ENCODE measurements at places on chromosomes 5 and 9. TPM values are rescaled to one million over a fixed set of nuclear protein-coding genes. Genes with fewer than 3 reads are reported as not detected.
A peak's percentile ranks its signal among the peaks of the same experiment; 100 is the strongest.

The NXNL2 gene
- total RNA-seq, result not detected

The PDE6A gene
- total RNA-seq, result not detected

GRCh38 chr9:120066315-120066714 lies 513.7 kb downstream of the CDK5RAP2 start:
- no peaks in the 10 kb centered on the region for H3K36me3 ChIP-seq
- no peak overlapping the region for H3K4me3 ChIP-seq
- no peak for DNase-seq
- H3K27ac ChIP-seq, result no peak overlapping the region
- H3K27me3 ChIP-seq, result no peaks in the 10 kb centered on the region

DNA sequence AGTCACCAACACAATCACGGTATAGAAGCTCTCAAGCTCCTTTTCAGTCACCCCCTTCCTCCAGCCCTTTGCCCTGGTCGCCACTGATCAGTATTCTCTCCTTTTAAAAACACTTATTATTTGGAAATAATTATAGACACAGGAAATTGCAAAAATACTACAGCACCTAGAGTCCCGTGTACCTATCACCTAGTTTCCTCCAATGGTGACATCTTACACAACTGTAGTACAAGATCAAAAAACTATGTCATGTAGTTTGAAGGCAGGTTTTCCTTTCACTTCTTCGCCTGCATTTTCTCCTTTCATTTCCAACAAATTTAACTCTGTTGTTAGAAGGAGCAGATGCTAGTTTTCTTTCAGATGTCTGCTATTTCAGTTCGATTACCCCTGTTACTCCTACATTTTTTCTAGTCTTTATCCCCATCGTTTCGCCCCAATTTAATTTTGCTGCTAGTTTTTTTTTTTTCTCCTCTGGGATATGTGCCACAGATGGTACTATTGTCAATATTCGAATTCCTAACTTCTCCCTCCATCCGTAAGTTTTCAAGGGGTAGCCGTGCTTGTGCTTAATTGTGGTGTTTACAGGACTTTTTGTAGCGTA lies 612 bp upstream of the ATG10 start:
- peaks cover 2% of the 10 kb centered on the region for H3K36me3 ChIP-seq
- peaks cover 29% of the 10 kb centered on the region for H3K4me1 ChIP-seq
- no peaks in the 10 kb centered on the region for H3K27me3 ChIP-seq
- H3K27ac ChIP-seq, result peak overlapping the region; percentile 99

- DNase-seq, result no peak
- H3K4me3 ChIP-seq, result no peak overlapping the region
- peaks cover 7% of the 10 kb centered on the region for H3K4me1 ChIP-seq
- no peaks in the 10 kb centered on the region for H3K36me3 ChIP-seq
- H3K27me3 ChIP-seq, result peaks cover 75% of the 10 kb centered on the region
- H3K27ac ChIP-seq, result no peak overlapping the region
Measured at GRCh38 chr5:93607367-93608258, 24.6 kb downstream of the NR2F1 start.

DNA sequence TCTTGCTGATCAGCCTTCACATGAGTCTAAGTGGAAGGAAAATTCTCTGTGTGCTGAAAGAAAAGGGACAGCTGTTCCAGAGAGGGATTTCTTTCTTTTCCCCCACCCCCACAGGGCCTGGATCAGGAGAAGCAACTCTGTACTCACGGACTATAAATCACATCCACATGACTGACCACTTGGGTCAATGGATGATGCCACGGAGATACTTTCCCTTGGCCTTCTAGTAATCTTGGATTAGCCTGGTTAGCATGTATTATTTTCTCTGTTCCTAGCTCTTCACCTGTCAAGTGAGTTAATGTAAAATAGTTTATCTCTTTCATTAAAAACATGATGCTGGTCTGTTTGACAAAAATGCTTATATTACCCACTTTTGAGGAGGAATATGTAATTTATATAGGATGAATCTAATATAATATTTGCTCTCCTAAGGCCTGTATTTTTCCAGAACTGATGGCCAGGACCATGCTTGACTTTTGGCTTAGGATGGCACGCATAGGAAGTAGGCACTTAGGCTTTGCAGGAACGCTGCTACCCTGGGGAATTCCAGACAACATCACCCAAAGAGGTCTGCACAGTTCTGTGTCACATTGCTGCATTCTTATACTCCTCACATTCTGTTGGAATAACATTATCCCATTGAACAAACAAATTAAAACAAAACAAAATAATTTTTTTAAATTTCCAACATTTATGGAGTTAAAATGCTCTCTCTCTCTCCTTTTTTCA lies 892.1 kb downstream of the TLE1 start:
- DNase-seq, result no peak
- H3K4me1 ChIP-seq, result no peaks in the 10 kb centered on the region
- no peaks in the 10 kb centered on the region for H3K36me3 ChIP-seq
- no peak overlapping the region for H3K27ac ChIP-seq
- H3K4me3 ChIP-seq, result no peak overlapping the region

The ANXA2R gene
- 2.5 TPM for total RNA-seq

The ADAMTS2 gene
- total RNA-seq, result not detected

The WDR38 gene
- not detected for total RNA-seq

GRCh38 chr5:179164331-179165311 lies 104.4 kb downstream of the ZNF354C start:
- H3K4me3 ChIP-seq, result no peak overlapping the region
- DNase-seq, result no peak
- no peaks in the 10 kb centered on the region for H3K36me3 ChIP-seq
- H3K27me3 ChIP-seq, result no peaks in the 10 kb centered on the region
- H3K4me1 ChIP-seq, result no peaks in the 10 kb centered on the region

DNA sequence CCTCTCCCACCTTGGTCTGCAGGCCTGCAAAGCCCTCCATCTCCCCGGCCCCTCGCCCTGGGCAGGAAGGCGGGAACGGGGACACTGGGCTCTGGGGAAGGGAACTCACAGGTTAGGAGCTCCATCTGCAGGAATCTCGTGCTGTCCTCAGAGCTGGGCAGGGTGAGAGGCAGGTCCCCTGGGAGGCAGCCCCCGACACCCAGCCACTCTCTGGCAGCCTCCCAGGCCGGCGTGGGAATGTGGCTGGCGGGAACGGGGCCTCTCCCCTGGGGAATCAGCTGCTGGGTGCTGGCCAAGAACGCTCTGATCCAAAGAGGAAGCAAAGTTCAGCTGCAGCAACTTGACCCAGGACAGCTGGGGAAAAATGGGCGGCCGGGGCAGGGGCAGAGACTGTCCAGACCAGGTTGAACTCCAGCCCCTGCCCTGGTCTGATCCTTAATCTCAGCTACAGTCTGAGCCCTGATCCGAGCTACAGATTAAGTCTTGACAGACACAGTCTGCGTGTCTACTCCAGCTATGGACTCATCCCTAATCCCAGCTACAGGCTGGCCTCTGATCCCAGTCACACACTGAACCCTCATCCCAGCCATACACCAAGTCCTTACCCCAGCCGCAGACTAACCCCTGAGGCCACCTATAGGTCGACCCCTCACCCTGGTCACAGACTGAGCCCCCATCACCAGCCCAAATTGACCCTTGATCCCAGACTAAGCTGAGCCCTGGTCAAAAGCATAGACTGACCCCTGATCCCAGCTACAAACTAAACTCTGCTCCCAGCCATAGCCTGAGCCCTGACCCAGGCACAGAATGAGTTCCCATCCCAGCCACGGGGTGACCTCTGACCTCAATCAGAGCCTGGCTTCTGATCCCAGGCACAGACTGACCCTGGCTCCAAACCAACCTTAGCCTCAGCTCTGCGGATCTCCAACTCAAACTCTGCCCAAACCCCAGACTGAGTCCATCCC lies 37.3 kb upstream of the EGFL7 start:
- H3K4me1 ChIP-seq, result no peaks in the 10 kb centered on the region
- H3K36me3 ChIP-seq, result no peaks in the 10 kb centered on the region
- peaks cover 4% of the 10 kb centered on the region for H3K27me3 ChIP-seq

GRCh38 chr9:123868002-123868401 lies 61.9 kb downstream of the DENND1A start:
- H3K4me3 ChIP-seq, result no peak overlapping the region
- no peaks in the 10 kb centered on the region for H3K27me3 ChIP-seq
- peaks cover 8% of the 10 kb centered on the region for H3K4me1 ChIP-seq
- H3K27ac ChIP-seq, result no peak overlapping the region

DNA sequence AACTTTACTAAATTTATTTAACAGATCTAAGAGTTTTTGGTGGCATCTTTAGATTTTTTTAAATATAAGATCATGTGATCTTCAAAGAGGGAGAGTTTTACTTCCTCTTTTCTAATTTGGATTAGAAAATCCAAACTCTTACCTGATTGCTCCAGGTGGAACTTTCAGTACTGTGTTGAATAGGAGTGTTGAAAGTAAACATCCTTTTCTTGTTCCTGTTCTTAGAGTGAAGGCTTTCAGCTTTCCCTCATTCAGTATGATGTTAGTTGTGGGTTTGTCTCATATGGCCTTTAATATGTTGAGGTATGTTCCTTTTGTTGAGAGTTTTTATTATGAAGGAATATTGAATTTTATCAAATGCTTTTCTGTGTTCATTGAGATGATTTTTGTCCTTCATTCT lies 650.0 kb upstream of the SGCD start:
- no peak overlapping the region for H3K4me3 ChIP-seq
- no peaks in the 10 kb centered on the region for H3K27me3 ChIP-seq
- no peaks in the 10 kb centered on the region for H3K4me1 ChIP-seq
- H3K27ac ChIP-seq, result no peak overlapping the region
- no peak for DNase-seq

DNA sequence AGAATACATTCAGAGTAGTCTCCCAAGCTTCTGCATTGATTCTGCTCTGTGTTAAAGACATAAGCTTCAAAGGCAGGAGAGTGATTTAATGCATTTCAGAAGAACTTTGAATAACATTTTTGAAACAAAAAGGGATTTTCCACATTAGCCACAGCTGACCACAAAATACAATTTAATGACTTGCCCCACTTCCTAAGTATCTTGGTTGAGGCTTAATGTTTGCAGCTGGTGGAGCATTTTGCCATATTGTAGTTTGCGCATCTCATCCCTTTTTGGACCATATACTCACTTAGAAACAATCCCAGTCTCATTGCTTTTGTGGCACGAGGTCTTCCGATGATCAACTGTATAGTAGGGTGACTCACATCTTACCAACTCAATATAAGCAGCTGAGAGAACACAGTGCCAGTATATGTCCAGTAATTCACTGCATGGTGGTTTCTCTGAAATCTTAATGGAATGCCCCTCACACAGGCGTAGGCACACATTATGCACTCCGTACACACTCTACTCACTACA lies 455.8 kb upstream of the PTGER4 start:
- H3K36me3 ChIP-seq, result peaks cover 28% of the 10 kb centered on the region
- H3K4me1 ChIP-seq, result peaks cover 51% of the 10 kb centered on the region
- H3K27me3 ChIP-seq, result no peaks in the 10 kb centered on the region
- DNase-seq, result peak; percentile 43

DNA sequence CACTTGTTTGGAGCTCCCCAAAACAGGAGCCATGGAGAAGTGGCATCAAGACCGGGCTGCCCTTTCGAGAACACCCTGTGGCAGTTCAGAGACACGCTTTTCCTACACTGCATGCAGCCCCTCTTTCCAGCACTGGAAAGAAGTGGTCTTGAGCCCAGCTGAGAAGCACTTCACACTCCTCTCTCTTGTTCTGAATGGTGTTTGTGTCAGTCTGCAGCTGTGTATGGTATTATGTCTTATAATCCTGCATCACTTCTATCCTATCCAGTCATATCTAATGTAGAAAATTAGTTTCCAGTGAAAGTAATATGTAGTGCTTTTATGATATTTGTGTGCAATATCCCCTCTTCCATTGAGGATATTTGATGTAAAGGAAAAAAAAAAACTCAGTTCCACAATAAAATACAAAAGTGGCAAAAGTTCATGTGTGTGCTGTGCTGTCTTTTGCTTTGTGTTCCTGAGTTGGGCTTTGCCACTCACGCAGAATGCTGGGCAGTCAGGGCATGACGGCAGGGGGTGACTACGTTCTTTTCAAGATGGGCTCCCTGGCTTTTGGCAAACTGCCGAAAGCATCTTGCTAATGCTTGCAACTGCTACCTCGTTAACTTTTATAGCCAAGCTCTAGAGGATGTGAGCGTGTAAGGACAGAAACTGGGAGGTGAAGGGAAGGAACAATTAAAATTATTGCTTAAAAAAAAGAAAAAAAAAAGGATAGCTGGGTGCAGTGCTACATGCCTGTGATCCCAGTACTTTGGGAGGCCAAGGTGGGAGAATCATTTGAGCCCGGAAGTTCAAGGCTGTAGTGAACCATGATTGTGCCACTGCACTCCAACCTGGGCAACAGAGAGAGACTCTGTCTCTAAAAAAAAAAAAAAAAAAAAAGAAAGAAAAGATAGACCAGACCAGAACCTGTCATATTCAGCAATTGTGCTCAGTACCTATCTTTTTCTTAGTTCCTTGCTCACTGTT lies 102.2 kb downstream of the MAP1B start:
- peaks cover 1% of the 10 kb centered on the region for H3K36me3 ChIP-seq
- peaks cover 9% of the 10 kb centered on the region for H3K27me3 ChIP-seq
- no peak overlapping the region for H3K4me3 ChIP-seq
- no peaks in the 10 kb centered on the region for H3K4me1 ChIP-seq
- H3K27ac ChIP-seq, result no peak overlapping the region

The TPPP gene
- 0.11 TPM for total RNA-seq

DNA sequence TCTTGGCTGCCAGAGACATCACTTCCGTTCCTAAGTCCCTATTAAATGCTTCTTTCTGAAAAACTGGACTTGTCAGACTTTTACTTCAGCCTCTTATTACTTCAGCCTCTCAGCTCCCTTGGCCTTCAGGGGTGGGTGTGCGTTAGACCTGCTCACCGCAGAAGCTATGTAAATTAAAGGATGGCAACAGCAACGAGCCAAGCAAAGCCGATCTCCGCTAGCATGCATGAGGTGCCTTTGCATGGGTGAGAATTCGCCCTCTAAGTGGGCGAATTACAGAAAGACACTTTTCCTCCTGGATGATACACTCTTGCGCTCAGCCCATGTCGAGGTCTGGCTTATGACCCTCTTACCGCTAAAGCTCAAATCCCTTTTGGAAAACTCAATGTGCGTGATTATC lies 10.9 kb upstream of the IL3 start:
- H3K4me1 ChIP-seq, result peaks cover 15% of the 10 kb centered on the region
- peaks cover 4% of the 10 kb centered on the region for H3K27me3 ChIP-seq
- no peak overlapping the region for H3K27ac ChIP-seq

DNA sequence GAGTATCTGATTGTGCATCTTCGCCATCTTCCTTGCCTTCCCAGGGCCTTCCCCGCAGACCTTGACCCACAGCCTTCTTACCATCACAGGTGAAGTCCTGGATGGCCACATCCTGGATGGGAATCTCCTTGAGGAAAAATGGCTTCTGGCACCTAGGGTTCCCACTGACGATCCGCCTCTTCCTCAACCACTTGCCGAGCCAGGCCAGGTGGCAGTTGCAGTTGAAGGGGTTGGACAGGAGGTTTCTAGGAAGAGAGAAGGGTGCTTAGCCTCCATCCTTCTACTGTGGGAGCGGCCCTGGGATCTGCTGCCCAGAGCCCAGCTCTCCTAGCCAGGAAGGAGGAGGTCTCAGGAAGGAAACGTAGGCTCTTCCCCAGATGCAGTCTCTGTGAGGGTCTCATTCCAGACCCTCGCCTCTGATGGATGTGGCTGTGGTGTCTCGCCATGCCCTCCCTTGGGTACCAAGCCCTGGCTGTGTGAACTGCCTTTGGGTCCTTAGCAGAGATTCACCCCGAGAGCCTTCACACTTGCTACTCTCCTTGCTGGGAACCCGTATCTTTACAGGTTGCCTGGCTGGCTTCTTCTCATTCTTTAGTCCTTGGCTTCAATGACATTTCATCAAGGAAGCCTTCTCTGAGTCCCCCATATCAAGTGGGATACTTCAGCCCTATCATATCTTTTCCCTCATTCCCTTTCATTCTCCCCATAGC lies 170.4 kb upstream of the PANK3 start:
- no peak for DNase-seq
- peaks cover 15% of the 10 kb centered on the region for H3K36me3 ChIP-seq
- peaks cover 13% of the 10 kb centered on the region for H3K4me1 ChIP-seq
- H3K27me3 ChIP-seq, result no peaks in the 10 kb centered on the region
- H3K4me3 ChIP-seq, result no peak overlapping the region

GRCh38 chr5:108201721-108202120 lies 180.2 kb downstream of the FBXL17 start:
- no peaks in the 10 kb centered on the region for H3K4me1 ChIP-seq
- H3K36me3 ChIP-seq, result no peaks in the 10 kb centered on the region
- no peaks in the 10 kb centered on the region for H3K27me3 ChIP-seq

The FAM163B gene
- not detected for total RNA-seq

All from activated T-helper 2 cell treated with anti-CD3 and anti-CD28 coated beads, Interferon-gamma antibody, Interleukin-2, Interleukin-4, amounts not matched to agents 10 μg/mL and 5 μg/mL and 100 μg/mL, durations not matched to agents 14 hours and 24 hours and 36 hours (primary cell).